Hematopoietic multipotent progenitor cell treated with erythropoietin and hydrocortisone succinate and interleukin-3 and kit ligand, for 6 days (in vitro differentiated cells): ENCODE measurements at places on chromosomes 1 and 21.

GRCh38 chr1:93093332-93094006, 14.4 kb downstream of the MTF2 start:
- no peak for DNase-seq

- no peak for DNase-seq
These were observed 275.0 kb upstream of the BEND5 start for GRCh38 chr1:49051647-49052046.

- DNase-seq, result no peak
These were observed 299.7 kb downstream of the HMCN1 start for GRCh38 chr1:186033847-186034271.

DNA sequence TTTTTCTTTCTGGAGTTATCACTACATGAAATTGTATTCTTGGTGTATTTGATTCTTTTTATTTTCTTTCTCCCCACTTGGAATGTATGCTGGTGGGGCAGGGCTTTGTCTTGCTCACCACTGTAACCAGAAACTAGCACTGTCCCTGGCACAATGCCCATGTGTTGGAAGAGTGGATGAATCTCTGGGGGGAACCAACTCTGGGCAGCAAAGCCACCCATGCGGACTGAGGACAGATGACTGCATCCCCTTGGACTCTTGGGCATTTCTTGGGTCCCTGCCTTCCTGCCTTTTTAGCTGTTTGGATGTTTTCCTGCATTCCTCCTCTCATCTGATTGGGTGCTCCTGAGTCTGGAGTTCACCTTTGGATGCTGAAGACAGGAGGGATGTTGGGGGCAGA, 6.1 kb downstream of the CYP4B1 start:
- DNase-seq, result no peak

DNA sequence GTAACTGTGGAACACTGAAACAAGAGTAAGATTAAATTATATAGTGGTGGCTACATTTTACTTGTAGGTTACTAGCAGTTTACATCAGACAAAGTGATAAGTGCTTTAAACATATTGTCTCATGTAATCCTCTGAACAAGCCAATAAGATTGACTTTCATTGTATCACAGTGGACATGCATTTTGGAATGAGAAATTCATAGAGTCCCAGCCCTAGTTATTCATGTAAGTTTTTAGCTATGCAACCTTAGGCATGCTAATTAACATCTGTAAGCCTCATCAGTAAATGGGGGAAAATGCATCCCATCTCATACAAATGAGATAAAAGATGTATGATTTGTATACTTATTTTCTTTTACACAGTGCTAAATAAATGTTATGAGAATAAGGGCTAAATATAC, 1038.1 kb upstream of the ADGRL4 start:
- no peak for DNase-seq

DNA sequence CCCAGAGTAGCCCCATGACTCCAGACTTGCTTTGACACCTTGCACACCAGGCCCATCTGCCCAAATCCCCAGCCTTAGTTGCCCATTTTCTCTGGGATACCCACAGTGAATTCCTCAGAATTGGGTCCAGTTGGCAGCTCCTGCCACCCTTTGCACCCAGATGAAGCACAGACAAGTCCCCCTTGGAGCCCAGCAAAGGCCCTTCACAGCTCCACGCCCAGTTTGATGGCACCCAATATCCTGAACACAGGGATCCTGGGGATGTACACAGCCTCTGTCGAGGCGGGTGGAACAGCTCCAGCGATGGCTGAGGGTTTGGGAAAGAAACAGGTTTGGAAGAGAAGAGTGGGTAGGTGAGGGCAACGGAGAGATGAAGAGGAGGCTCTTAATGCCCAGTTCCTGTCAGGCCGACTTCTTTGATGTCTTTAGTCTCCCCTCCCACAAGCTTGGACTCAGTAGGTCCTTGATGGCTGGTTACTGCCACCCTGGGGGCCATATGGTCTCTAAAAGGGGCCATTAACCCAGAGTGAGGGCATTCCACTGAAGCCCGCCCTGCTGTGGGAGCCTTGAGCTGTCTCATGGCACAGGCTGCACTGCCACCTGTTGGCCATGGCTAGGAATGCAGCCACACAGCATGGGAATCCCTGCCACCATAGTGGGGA, 21.7 kb downstream of the TMEM53 start:
- DNase-seq, result peak; percentile 87

DNA sequence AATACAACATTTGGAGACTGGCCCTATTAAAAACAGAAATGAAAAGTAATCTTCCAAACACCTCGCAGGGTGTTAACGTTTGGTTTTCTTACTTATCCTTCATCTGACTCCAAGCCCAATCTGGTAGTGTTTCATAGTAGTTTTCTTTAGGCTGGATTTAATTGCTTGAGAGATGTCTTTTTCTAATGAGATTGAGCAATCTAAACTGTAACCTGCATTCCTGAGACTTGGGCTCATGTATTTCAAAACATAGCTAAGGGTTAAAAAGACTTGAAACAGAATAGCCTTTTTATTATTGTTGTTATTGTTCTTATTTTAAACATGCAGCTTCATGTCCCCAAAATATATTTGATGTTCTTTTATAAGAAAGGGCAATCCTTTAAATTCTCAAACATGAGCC, 278.9 kb downstream of the TGFB2 start:
- no peak for DNase-seq

GRCh38 chr1:225434046-225434445, 6.2 kb upstream of the LBR start:
- no peak for DNase-seq

DNA sequence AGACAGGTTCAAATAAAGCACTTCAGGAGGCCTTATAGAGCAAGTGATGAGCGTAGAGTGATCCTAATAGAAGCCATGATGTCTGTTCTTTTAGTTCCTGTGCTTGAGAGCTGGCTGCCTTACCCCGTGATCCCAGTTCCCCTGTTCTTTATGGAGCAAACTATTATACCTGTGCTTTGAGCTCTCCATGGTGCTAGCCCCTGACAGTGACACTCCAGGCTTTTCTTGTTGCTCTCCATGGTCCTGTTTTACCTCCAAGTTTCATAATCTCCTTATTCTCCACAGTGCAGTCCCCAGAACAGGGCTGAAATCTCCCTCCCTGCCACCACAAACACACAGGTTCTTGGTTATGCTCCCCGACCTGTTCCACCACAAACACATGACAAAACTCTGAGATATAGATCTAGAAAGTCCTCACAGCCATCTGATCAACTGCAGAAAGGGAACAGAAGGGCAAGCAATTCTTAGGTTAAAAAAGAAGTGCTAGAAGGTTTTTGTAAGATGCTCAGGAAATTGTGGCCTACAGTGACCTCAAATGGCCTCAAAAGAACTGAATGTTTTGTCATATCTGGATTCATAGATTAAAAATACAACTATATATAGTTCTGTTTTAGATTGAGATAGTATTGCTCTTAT, 6.0 kb downstream of the CADM3 start:
- DNase-seq, result peak; percentile 94

DNA sequence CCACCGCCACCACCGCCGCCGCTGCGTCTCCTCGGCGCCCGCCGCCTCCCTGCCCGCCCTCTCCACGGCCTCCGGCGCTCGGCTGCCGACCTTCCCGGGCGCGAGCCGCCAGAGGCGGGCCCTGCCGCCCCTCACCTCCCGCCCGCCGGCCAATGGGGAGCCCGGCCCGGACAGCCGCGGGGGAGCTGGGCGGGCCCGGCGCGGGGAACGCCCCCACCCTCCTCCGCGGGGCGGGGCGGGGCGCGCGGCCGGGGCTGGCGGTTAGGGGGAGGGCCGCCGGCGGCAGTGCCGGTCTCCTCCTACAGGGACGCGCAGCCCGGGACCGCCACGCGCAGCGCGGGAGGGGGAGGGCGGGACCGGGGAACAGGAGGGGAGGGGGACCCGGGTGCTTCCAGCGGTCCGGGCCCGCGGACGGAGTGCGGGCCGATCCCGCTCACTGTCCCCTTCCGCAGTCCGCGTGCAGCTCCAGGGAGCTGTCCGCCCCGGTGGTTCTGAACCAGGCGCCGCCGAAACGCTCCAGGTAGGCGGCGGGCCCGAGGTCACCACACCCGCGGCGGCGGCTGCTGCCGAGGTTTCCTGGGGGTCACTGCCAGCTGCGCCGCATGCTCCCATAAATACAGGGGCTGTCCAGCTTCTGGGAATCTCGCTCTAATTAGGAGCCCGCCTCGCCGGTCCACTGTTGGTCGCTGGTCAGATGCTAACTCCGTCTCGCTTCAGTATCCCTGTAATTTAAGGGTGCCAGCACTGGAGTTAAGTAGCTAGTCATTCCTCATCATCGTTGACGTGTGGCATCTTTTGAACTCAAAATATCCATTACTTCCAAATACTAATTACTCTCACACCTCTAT, at the start of gene PGBD5:
PGBD5 (minus strand) TSS at position 87 of the 848 bp plus-strand sequence. CDS start 404 bp downstream, outside the sequence.
- DNase-seq, result peak; percentile 76

DNA sequence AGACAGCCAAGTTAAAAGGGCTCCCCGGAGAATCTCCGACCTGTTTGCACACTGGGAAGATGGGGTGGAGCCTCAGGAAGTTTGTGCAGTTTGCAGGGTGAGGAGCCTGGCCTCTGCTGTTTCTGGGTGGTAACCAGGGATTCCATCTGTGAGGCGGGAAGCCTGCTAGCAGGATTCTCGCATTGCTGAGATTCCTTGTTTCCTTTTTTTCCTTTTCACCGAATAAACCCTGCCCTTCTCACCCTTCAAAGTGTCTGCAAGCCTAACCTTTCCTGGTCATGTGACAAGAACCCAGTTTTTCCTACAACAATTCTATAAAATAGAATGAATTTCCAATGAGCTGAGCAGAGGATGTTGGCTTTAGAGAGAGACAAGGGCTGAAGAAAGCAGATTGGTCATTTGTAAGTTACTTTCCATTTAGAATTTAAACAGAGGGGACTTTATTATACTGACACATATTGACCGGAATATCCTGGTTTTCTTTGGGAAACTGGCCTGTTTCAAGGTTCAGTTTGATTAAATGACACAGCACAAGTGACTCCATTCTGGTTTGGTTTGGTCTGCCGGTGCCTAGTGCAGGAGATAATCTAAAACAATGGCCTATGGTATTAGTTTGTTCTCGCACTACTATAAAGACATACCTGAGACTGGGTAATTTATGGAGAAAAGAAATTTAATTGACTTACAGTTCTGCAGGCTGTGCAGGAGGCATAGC, 48.7 kb upstream of the DNAH14 start:
- no peak for DNase-seq

DNA sequence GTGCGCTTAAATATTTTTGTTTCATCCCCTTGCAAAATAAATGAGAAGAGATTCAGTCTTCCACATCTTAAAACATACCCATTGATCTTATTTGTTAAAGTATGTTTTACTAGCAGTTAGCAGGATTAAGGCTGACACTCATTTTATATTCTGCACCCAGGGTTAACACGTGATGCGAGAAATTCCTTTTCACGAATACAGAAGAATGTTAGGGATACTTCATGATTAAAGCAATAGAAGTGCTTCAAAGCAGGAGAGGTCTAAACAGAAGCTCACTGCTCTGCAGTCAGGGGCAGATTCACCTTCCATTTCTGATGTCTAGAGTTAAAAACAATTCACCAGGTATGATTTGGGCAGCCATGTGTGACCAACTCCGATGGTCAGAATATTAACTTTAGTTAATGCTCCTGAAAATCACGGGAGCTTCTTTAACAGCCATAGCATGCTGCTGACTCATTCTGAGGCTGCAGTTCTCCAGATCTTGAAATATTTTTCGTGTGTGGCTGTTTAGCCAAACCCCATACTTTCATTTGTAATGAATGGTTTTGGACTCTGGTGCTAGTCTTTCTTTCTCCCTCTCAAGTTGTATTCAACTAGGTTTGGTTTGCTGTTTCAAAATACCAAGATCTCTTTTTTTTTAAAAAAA, 19.7 kb downstream of the BCAR3 start:
- peak; percentile 59 for DNase-seq

DNA sequence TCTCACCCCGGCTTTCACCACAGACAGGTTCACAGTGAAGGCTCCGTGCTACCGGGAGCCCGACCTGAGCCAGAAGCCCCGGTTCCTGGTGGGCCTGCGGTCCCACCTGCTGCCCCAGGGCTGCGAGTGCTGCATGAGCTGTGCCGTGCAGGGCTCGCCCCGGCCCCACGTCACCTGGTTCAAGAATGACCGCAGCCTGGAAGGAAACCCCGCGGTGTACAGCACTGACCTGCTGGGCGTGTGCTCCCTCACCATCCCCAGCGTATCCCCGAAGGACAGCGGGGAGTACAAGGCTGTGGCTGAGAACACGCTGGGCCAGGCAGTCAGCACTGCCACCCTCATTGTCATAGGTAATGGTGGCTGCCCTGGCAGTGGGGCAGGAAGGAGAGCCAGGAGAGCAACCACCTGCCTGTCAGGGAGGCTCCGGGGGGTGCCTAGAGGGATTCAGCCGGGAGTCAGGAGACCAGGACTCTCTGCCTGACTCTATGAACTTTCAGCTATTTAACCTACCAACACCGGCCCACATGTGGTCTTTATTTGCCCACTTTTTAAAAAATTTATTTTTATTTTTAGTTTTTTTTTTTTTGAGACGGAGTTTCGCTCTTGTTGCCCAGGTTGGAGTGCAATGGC, 36.4 kb downstream of the IGFN1 start:
- no peak for DNase-seq

GRCh38 chr1:167158111-167158812, 62.4 kb upstream of the POU2F1 start:
- DNase-seq, result no peak
